ENCODE measurements at places on chromosomes 5 and 9.

GRCh38 chr5:177529247-177530203, 12.8 kb upstream of the DDX41 start:
- no peak for DNase-seq

- no peak for DNase-seq
Measured at GRCh38 chr9:123149067-123149466, 115.6 kb downstream of the GPR21 start.

- DNase-seq, result no peak
Measured at GRCh38 chr5:153745778-153746395, 255.4 kb downstream of the GRIA1 start.

GRCh38 chr5:137501226-137501625, 2.1 kb upstream of the SPOCK1 start:
- no peak for DNase-seq

DNA sequence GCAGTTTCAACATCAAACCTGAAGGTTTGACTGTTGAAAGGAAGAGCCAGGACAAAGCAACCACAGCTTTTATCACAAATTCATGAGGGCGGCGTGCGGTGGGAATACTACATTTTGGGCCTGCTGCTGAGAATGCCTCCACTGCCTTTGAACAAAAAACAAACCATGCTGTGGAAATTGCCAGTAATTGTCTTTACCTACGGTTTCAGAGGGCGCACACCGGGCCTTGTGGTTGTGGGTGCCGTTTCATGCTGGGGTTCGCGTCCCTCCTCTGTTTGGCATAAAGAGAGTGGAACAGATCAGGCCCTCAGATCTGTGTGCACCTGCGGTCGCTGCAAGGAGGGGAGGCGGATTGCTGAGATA, 27.6 kb upstream of the TCF7 start:
- no peak for DNase-seq

- DNase-seq, result no peak
Measured at GRCh38 chr5:68545636-68546295, 330.2 kb downstream of the PIK3R1 start.

- DNase-seq, result no peak
Measured at GRCh38 chr9:76045221-76045620, 154.7 kb downstream of the PCSK5 start.

- peak; percentile 38 for DNase-seq
Measured at GRCh38 chr9:16278326-16278999, 592.0 kb downstream of the BNC2 start.

GRCh38 chr5:96807075-96807654, 580 bp downstream of the ERAP1 start:
- peak; percentile 80 for DNase-seq

- DNase-seq, result no peak
Measured at GRCh38 chr5:129125819-129126218, 31.3 kb downstream of the ISOC1 start.

- DNase-seq, result no peak
Measured at GRCh38 chr5:157030692-157031091, 28.2 kb downstream of the HAVCR1 start.

GRCh38 chr9:83707518-83707767, 315 bp downstream of the UBQLN1 start:
- DNase-seq, result no peak

DNA sequence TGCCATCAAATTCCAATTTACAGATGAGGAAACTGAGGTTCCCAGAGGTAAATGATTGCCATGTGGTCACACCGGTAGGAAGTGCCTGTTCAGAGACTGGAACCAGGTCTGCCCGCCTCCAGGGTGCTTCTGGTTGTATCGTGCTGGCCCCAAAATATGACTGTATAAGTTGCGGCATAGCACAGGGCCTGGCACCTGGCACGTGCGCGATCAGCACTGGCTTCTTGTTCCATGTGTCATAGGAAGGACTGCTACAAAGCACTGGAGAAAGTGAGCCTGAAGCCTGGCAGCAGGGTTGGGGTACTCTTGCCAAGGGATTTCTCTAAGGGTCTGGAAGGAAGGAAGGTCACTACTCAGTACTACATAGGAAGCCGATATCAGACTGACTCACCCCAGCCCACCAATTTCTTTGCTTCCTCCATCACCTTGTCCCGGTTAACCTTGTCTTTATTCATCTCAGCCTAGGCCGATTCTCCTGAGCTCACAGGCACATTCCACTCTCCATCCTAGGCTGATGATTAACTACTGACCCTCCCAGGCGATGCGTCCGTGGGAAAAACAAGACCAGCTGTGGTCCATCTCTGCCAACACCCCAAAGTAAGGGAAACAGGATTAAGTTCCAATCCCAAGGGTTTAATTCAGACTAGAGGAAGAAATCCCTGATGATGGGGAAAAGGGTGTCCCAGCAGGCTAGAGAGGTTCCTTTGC, 1.8 kb downstream of the HRH2 start:
- no peak for DNase-seq

DNA sequence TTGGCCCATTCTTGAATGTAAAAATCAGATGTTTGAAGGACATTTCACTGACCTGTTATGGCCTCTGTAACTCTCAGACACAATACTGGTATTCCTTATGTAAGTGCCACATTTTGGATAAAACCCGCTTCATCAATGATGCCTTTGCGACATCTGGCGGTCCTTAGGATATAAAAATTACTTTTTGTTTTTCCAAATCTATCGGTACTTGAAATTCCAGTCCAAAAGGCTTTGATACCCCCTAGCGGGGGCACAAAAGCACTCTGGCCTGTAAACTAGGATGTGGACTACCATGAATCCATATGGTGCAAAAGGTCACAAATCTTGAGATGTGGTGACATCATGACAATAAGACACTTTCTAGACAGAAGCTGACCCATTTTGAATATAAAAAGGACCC, 291.8 kb downstream of the KIAA0825 start:
- no peak for DNase-seq

DNA sequence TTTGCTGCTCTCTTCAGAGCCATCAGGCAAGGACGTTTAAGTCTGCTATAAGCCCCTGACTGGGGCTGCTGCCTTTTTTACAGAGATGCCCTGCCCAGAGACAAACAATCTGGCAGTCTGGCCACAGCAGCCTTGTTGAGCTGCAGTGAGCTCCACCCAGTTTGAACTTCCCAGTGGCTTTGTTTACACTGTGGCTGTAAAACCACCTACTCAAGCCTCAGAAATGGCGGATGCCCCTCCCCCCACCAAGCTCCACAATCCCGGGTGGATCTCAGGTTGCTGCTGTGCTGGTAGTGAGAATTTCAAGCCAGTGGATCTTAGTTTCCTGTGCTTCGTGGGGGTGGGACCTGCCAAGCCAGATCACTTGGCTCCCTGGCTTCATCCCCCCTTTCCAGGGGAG, 59.7 kb upstream of the SNCAIP start:
- no peak for DNase-seq

DNA sequence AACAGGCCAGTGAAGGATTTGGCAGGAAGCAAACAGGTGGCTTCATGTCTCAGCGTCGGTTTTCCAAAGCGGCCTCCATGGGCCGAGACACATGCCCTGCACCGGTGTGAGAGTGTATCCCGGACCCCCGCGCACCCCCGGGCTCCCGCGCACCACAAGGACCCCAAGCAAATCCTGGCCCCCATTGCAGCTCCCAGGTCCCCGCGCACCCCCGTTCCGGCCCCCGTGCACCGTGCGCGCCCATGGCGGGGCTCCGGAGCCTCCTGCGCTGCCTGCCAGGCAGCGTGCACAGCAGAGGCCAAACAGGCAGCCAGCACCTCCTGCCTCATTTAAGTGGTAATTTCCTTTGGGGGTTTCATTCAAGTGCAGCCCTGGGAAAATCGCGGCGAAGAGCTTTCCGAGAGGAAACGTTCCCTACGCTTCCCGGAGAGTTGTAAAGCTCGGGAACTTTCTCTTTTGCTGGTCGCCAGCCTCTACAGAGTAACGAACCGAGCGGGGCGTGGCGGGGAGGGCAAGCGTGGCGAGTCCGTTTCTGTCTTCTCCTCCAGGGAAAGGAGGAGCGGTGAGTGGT, 145.5 kb upstream of the SLC24A2 start:
- DNase-seq, result no peak

DNA sequence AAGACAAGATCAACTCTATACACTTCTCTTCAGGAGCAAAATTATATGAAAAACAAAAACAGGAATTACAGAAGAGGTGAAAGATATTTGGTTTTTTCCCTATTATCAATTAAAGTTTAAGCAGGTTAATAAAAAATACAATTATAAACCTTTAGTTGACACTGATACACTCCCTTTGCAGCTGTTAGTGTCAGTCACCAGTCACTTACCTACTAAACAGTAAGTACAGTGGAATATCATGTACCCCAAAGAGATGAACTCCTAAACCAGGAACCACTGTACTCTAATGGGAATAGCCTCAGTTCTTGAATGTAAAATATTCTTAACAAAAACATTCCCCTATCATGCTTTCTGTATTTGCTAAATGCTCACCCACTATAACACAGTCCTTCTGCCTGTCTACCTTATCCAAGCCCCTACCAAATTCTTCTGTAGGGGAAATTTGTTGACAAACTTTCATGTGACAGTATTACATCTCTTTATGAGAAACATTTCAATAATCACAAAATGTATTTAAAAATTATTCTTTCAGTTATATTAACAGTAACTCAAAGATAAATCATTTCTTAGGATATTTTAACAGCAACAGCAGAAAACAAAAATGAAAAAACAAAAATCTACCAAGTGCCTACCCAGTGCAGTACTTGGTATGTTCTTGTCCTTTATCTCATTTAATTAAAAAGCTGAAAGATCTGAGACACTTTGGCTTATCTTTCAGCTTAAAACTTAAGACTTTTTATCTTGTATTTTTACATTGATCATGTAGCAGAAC, 212.8 kb downstream of the MLLT3 start:
- DNase-seq, result no peak

GRCh38 chr9:90645721-90646120, 3.1 kb upstream of the DIRAS2 start:
- no peak for DNase-seq

GRCh38 chr5:103451261-103451660, 111.3 kb downstream of the NUDT12 start:
- DNase-seq, result no peak

- DNase-seq, result no peak
Measured at GRCh38 chr5:9599391-9599790, 30.8 kb downstream of the TAS2R1 start.

DNA sequence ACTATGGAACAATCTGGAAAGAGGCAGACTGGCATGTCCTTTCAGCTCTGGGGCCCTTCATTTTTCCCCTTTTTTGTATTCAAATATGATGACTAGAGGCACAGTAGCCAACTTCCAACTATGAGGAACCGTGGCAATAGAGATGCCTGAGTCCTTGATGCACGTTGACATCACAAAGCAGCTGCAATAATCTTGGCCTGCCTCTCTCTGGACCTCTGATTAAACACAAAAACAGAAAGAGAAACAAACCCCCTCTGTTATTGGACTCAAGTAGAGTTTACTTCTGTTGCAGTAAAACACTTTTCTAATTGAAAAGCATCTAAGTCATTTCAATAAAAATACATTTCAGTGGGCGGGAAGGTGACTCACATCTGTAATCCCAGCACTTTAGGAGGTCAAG, 122.2 kb upstream of the GRAMD2B start:
- DNase-seq, result no peak

DNA sequence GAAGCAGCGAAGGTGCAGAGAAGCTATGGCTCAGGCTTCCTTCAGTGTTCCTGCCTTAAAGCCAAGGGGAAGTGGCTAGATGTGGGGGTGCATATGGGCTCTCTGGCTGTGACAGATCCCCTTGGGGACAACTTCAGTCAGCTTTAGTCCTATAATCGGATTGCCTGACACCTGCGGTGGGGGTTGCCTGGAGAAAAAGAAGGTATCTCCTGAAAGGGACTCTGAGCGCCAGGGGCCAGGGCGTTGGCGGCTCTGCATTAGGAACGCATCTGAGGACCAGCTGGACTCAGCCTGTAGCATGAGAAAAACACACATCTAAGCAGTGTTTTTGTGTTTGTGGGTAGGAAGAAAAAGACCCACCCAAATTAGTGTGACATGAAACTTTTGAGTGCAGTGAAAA, 84.3 kb upstream of the OTULINL start:
- DNase-seq, result no peak

DNA sequence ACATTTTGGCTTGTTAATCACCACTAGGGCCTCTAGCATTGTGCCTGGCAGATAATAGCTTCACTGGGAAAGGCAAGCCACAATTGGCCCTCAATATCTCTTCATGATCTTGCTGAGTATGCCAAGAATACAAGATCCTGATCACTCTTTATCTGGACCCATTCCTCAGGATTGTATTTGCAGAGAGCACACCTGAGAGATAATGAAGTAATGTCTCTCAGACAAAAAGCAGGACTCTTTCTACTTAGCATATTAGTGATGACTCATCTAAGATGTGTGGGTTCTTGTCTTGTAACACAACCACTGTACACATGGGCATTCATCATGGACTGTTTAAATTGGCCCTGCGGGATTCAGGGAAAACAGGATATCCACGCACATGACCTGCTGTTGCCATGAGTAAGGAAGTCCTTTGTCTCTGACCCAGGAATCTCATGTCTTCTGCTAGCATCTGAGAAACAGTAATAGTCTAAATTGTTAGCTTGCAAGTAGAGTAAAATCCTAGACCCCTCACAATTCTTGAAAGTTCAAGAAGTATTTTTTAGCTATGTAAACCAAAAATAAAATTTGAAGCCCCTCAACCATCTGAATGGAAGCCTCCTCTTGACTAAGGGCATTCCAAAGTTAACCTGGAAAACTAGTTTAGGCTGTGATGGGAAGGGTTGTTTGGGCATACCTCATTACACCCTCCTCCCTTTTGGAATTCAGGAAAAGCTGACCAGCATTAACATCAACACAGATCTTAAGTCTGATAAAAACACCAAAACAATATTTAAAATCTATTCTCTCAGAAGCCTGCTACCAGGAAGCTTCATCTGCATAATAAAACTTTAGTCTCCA, 28.0 kb upstream of the NFIL3 start:
- DNase-seq, result no peak

GRCh38 chr9:26244661-26245451, 566.6 kb upstream of the TUSC1 start:
- no peak for DNase-seq

- DNase-seq, result no peak
Measured at GRCh38 chr5:82336226-82336958, 58.2 kb upstream of the RPS23 start.

- no peak for DNase-seq
Measured at GRCh38 chr5:179254638-179255271, 90.5 kb downstream of the ADAMTS2 start.

GRCh38 chr9:135718616-135719015, 16.6 kb downstream of the KCNT1 start:
- no peak for DNase-seq
